ENCODE measurements at places on chromosomes 12 and 14. TPM values are rescaled to one million over a fixed set of nuclear protein-coding genes. Genes with fewer than 3 reads are reported as not detected.

- no peak for DNase-seq
Observed at GRCh38 chr14:106610691-106611090, 1084.3 kb downstream of the TMEM121 start.

DNA sequence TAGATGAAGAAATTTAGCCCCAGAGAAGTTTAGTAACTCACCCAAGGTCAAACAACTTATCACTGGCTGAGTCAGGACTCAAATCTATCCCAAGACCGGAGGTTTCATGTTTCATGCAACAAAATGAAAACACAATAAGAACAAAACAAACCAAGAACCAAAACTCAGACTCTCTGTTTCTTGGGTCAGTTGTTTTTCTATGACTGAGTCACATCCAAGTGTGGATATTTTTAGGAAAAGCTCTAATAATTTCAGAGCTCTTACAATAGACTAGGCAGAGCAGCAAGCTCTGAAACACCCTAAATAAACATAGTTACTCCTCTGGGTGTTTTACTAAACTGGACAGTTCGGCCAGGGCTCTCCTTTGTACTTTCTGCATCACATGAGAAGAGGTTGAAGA, 87.6 kb upstream of the PRB2 start:
- no peak for DNase-seq

- DNase-seq: no peak
Observed at GRCh38 chr12:65518771-65519170, 240.3 kb downstream of the MSRB3 start.

- DNase-seq: no peak
Observed at GRCh38 chr12:639566-639965, 23.7 kb downstream of the NINJ2 start.

DNA sequence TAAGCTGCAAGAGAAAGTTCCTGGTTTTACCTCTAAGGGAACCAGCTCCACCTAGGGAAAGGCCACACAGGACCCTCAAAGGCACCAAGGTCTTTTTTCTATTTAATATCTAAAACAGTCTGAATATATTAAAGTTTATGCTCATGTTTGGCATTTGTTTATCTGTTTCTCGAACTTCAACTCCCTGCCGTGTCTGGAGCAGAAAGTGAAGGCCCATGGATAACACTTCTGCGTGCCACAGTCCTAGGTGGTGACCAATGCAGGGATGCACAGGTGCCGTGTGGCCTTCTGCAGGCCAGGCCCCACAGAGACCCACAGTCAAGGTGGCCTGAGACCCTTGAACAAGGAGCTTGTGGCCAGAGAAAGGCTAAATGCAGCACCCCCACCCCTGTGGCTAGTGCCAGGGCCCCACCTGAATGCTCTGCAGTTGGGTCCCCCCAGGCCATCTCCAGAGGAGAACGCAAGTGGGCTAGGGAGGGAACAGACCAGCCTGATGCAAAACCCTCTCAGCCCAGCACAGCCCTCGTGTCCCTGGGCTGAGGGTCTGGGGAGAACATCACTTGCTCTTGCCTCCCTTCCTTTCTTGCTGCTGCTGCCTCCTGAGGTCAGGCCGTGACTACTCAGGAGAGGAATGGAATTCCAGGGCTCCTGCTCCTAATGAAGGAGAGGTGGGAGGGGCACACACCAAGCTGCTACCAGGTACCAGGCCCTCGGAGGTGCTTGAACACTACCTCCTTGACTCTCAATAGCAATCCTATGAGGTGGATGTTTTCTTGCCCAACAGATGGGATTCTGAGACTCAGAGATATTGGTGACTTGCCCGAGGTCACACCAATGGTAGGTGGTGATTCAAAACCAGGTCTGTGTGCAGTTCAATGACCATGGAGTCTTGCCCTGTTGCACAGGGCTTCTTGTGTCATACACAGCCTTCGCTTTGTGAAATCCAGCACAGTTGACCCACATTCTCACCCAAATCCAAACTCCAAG, 45.4 kb downstream of the PSMA6 start:
- DNase-seq: no peak

DNA sequence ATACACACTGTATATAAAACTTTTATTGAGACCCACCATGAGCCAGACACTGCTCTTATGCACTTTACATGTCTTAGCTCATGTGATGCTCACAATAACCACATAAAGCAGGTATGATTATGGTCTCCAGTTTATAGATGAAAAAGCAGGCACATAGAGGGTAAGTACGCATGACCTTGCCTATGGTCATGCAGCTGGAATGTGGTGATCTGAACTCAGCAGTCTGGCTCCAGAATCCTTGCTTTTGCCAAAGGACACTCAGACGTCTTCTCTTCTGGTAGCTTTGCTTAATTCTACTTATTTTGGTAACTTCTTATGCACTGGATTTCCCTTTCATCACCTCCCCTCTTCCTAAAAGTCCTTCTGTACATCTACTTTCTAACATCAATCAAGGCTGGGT, 103.3 kb upstream of the CRY1 start:
- no peak for DNase-seq

- no peak for DNase-seq
Observed at GRCh38 chr12:11981121-11981733, 89.5 kb upstream of the BCL2L14 start.

GRCh38 chr14:40452674-40453073, 1020.4 kb upstream of the FBXO33 start:
- DNase-seq: no peak

DNA sequence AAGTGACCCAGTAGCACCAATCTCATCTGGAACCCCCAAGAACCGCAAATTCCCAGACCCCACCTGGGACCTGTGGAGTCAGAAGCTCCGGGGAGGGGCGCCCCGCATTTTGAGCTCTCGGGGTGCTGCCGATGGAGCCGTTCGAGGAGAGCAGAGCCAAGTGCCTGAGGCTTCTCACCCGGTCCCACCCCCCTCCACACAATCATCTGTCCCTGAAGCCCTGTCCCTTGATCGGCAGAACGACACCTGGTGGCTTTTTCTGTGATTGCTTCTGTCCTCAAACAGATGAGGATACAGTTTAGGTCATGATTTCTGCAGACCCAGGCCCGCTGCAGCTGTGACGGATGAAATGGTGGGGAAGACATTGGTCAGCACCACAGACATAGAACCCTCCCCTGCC, 74.7 kb downstream of the NOC4L start:
- DNase-seq: no peak

The SMOC1 gene
- 32.6 TPM for total RNA-seq

The DHH gene
- total RNA-seq: 1.4 TPM

The LTBP2 gene
- total RNA-seq: 34.7 TPM

The B4GALNT3 gene
- 0.16 TPM for total RNA-seq

The SLC38A4 gene
- total RNA-seq: 0.15 TPM

The SPX gene
- total RNA-seq: 84.3 TPM

The AQP2 gene
- total RNA-seq: not detected

The PLEK2 gene
- not detected for total RNA-seq

All from breast epithelium (tissue), 4 donors.